ENCODE measurements at places on chromosomes 2 and 18. TPM values are rescaled to one million over a fixed set of nuclear protein-coding genes. Genes with fewer than 3 reads are reported as not detected.

DNA sequence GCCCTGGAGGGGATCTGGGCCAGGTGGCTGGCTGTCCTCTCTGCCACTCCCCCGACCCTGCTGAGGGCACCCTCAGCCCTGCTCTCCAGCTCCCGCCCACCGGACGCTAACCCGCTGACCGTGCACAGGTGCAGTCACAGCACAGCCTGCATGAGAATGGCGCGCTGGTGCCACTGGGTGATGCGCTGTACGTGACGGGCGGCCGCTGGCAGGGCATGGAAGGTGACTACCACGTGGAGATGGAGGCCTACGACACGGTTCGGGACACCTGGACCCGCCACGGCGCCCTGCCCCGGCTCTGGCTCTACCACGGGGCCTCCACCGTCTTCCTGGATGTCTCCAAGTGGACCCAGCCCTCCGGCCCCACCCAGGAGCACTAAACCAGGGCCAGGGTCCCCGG, 8.1 kb upstream of the ERFE start:
- no peaks in the 10 kb centered on the region for H3K4me1 ChIP-seq
- DNase-seq, result no peak
- H3K27ac ChIP-seq, result no peak overlapping the region
- peaks cover 13% of the 10 kb centered on the region for H3K36me3 ChIP-seq
- H3K27me3 ChIP-seq, result no peaks in the 10 kb centered on the region

DNA sequence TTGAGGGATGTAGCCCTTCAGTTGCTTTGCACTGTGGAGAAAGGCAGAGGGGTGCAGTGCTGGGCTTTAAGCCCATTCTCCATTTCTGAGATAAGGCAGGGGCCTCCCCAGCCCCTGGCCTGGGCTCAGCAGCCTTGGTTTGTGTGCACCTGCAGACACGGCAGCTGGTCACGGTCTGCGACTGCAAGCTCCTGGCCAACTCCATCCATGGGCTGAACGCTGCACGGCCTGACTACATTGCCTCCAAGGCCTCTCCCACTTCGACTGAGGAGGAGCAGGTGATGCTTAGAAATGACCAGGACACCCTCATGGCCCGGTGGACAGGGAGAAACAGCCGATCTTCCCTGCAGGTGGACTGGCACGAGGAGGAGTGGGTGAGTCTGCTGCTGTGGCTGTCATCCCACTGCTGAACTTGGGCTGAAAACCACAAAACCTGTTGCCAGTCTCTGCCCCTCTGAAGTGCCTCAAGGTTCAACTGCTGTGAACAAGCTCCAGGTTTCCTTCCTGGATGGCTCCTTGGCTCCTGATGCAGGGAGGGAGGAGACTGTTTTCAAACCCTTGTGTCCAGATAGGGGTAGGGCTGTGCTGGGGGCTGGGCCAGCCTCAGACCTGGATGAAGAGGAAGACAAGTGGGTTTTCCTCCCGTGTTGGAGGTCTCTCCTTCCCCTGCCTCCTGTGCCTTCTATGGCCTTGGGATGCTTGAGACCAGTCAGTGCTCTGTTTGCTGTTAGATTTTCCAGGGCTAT, 54.0 kb downstream of the COA5 start:
- no peaks in the 10 kb centered on the region for H3K27me3 ChIP-seq
- H3K27ac ChIP-seq, result no peak overlapping the region
- no peak overlapping the region for H3K4me3 ChIP-seq
- H3K36me3 ChIP-seq, result peaks cover 85% of the 10 kb centered on the region
- no peak for DNase-seq

DNA sequence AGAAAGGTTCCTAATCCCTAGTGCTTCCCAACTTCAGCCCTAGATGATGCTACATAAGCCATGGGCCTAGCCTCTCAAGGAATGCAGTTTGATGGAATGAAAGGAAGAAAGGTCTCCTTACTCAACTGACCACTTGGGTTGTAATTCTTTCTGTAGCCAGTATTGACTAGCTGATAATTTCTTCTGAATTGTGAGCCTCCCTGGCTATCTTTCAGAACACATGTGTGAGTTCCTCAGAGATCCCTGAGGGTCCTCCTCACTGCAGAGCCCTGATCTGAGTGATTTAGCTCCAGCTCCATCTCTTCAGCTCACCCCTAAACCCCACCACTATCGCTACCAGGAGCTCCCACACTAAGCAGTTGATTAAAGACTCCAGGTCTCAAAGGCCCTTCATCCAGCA, 31.5 kb downstream of the CFAP210 start:
- no peaks in the 10 kb centered on the region for H3K36me3 ChIP-seq
- no peaks in the 10 kb centered on the region for H3K27me3 ChIP-seq
- H3K27ac ChIP-seq, result no peak overlapping the region
- no peak for DNase-seq

DNA sequence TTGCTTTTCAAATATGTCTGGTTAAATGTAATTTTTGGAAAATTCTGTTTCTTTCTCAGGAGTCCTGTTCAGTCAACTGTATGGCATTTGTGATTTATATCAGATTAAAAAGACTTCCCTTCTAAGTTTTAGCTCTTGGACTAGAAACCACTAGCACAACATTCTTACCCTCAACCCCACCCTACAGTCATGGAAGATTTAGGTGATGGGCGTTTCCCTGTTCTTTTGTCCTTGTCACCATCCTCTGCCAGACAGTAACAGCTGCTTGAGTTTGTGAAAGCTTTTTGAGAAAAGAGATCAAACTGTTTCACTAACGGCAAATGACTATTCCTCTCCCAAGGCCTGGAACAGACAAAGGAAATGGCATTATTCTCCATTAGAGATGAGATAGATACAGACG, 31.8 kb downstream of the SERPINB5 start:
- H3K36me3 ChIP-seq, result no peaks in the 10 kb centered on the region
- H3K27ac ChIP-seq, result no peak overlapping the region
- H3K27me3 ChIP-seq, result no peaks in the 10 kb centered on the region
- H3K4me3 ChIP-seq, result no peak overlapping the region

The MYO3B gene
- total RNA-seq, result not detected

All from heart left ventricle (tissue), 16 donors.